ENCODE measurements at places on chromosomes 11 and 22.

GRCh38 chr11:61126256-61126655 is 24.0 kb downstream of the CD5 start:
- DNase-seq, result peak; percentile 22

DNA sequence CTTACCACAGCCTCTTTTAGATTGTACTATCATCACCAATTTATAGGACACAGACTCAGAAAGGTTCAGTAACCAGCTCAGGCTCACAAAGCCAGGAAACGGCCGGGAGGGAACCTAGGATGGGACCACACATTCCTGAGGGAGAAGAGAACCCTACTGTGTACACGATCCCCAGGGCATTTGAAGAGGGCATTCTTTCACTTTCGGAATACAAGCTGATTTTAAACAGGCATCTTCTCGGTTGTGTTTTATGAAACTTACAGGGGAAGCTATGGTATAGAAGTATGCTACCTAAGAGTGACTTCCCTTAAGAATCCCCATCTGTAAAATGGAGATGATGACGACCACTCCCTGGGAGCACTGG is 19.0 kb downstream of the SMCO4 start:
- DNase-seq, result no peak

DNA sequence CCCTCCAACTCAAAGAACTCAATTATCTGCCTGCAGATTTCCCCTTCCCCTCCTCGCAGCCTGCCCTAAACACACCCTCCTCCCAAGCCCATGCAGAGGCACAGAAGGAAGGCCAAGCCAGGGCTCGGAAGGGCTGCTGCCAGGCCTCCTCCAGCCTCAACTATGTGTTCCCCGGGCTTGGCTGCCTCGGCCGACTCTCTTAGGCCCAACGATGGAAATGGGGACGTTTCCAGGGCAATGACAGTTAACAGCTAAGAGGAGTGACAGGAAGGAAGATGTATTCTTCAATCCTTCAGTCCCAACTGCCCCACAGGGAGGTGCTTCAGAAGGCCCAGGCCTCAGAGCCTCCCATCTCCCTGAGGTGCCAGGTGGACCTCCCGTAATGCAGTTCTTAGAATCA is 104.0 kb upstream of the AKIP1 start:
- DNase-seq, result no peak

- DNase-seq, result no peak
Measured at GRCh38 chr11:501683-502287, 5.3 kb downstream of the RNH1 start.
